HCT116 (cell line): ENCODE measurements at places on chromosomes 3 and 15.

DNA sequence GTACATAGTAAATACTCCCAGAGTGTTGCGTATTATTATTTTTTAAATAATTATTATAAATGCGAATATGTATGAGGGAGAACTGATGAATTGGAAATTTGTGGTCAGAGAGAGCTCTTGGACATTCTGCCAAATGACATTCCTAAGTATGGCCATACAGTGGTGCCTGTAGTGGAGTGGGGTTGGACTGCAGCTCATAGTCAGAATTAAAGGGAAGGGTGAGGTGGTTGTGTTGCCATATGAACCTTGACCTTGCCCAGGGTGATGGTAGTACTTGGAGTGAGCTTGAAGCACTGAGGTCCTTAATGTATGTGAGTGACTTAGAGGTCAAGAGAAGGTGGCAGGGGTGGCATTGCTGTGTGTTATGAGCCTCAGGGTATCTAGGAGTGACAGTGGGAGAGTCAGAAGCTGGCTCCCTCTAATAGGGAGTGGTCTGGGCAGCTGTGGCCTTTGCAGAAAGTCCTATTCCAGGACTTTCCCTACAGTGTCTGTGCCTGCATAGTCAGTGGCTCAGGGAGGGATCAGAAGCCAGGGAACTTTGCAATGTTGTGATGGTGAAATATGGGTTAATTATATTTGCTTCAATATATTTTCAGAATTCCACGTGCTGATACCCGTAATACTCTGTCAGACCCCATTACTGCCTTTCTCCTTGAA is 26.2 kb downstream of the PDE8A start:
- no peak for DNase-seq

GRCh38 chr3:157064402-157064801 is 95.5 kb downstream of the CCNL1 start:
- no peak for DNase-seq

- no peak for DNase-seq
Measured at GRCh38 chr3:158097593-158098308, 8.5 kb downstream of the SHOX2 start.

- no peak for DNase-seq
Measured at GRCh38 chr15:87547470-87548181, 708.9 kb downstream of the NTRK3 start.

- no peak for DNase-seq
Measured at GRCh38 chr3:77449459-77450350, 409.8 kb downstream of the ROBO2 start.

DNA sequence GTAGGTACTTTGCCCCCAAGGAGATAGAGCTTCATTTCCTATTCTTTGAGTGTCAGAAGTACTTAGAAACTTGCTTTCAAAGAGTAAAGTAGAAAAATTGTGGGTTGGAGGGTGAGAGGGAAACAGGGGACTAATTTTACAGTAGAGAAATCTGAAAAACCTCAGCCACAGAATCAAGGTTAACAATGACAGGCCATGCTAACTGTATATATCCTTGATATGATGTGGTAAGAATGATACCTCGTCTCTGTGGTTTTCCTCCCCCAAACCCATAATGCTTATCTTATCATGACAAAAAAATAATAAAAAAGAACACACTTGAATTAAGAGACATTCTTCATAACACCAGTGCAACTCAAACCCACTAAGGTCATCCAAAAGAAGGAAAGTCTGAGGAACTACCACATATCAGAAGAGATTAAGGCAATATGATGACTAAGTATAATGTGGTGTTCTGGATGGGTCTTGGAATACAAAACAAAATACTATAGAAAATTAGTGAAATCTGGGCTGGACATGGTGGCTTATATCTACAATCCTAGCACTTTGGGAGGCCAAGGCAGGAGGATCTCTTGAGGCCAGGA is 360.4 kb downstream of the ULK4 start:
- DNase-seq: no peak

GRCh38 chr3:4493941-4494894 is 1.1 kb downstream of the ITPR1 start:
- no peak for DNase-seq
